ENCODE measurements at places on chromosomes 1 and 21.

DNA sequence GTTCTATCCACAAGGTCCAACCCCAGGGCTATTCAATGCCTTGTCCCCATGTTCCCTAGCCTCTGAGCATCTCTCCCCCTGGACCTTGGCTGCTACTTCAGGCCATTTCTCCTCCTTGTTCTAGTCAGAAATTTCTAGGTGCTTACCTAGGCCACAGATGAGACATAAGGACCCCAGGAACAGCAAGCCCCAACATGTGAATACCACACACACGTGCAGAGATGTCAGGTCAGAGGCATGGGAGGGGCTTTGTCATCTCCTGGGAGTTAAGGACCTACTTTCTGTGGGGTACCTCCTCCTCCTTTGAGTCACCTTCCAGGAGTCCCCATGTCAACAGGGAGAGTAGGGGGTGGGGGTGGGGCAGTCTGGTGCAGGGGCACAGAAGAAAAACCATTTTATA, 7.1 kb upstream of the RGS16 start:
- DNase-seq: no peak

- DNase-seq: no peak
Measured at GRCh38 chr21:31991356-31992331, 118.8 kb downstream of the HUNK start.

GRCh38 chr1:45822644-45823043, 19.2 kb downstream of the MAST2 start:
- DNase-seq: no peak

DNA sequence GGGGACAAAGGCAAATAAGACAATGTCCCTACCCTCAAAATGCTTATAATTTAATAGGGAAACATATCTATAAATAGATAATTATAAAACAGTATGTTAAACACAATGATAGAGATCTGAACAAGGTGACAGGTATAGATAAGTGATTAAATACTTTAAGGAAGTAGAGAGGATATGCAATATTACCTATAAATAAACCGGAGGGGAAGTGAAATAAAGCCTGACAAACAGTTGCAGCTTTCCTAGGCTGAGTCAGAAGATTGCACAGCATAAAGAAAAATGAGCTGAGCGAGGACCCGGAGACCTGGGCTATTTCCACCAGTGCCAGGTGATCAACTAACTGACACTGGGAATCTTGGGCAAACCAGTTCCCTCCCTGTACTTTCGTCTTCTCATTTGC, 11.5 kb upstream of the PSRC1 start:
- no peak for DNase-seq

- DNase-seq: no peak
Measured at GRCh38 chr1:86436041-86436440, 12.1 kb downstream of the CLCA2 start.

GRCh38 chr1:118918230-118918939, 69.8 kb downstream of the TBX15 start:
- DNase-seq: no peak

DNA sequence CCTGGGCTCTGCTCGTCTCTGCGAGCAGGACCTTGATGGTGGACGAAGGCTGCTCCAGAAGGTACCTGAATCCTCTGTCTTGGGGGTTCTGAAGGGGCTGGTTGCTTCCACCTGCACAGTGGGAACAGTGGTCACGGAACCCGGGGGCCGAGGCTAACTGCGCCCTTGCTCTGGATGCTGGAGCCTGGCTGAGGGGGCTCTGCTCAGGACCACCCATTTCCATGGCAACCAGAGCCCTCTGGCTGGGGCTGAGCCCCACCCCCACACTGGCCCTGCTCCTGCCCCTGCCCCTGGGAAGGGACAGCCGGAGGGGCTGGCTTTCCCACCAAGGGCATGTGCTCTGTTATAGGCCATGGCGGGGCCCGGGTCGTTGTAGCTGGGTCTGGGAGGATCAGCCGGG, 462.3 kb downstream of the PTPRU start:
- no peak for DNase-seq

DNA sequence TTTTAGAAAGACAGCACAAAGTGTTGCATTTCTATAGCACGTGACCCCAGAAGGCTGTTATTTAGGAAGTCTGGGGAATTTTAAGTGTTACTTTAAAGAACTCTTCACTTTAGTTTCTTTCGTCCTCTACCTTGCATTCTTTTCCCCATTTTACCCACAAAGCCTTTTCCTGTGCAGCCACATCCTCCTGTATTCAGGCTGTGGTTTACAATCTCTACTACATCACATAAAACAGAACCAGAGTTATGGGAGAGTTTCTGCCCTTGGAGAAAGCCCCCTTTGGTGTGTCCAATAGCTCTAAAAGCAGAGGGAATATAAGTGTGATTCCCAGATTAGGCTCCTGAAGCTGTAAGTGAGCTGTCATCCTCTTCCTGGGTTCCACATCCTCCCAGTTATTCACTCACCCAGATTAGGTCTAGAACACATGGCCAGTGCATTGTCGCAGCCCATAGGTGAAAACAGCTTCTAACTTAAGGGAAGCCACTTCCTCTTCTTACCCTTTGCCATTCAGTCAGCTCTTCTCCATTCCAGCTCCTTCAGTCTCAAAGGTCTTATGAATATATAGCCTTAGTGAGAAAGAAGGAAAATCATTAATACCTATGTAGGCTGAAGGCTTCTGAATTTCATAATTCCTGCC, 171.1 kb downstream of the PIGK start:
- no peak for DNase-seq

GRCh38 chr1:182035097-182035770, 26.3 kb downstream of the ZNF648 start:
- DNase-seq: no peak

GRCh38 chr1:175134500-175134899, 58.1 kb downstream of the KIAA0040 start:
- no peak for DNase-seq

GRCh38 chr21:42760951-42761751, 107.7 kb downstream of the PDE9A start:
- no peak for DNase-seq

- no peak for DNase-seq
Measured at GRCh38 chr1:93842750-93843500, 36.1 kb downstream of the DNTTIP2 start.

DNA sequence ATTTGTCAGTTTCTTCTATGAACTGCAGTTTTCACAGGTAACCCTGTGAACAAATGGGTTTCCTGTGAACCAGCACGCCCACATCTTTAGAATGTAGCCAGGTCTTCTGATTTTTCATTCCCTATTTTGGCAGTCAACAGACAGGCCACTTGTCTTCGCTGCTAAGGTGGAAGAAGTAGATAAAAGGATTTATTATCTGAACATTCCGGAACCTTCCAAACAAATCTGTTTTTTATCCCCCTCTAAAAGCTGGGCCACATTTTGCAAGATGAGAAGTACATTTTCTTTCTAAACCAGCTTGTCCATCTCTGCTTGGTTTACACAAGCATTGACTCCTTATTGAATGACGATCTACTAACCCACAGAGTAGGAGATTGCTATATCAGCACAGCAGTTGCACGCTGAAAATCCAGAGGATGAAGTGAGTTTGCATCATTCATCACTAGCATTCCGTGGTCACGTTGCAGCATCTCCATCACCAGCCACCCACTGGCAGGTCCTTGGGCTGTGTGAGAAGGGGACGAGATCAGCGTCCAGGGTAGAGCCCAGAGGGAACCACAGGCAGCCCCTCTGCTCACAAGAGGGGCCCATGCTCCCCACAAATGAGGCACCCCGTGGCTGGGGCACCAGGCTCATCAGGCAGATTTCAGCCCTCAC, 83.5 kb downstream of the TOMM20 start:
- no peak for DNase-seq

- DNase-seq: no peak
Measured at GRCh38 chr1:68495968-68496679, 758 bp downstream of the DEPDC1 start.

DNA sequence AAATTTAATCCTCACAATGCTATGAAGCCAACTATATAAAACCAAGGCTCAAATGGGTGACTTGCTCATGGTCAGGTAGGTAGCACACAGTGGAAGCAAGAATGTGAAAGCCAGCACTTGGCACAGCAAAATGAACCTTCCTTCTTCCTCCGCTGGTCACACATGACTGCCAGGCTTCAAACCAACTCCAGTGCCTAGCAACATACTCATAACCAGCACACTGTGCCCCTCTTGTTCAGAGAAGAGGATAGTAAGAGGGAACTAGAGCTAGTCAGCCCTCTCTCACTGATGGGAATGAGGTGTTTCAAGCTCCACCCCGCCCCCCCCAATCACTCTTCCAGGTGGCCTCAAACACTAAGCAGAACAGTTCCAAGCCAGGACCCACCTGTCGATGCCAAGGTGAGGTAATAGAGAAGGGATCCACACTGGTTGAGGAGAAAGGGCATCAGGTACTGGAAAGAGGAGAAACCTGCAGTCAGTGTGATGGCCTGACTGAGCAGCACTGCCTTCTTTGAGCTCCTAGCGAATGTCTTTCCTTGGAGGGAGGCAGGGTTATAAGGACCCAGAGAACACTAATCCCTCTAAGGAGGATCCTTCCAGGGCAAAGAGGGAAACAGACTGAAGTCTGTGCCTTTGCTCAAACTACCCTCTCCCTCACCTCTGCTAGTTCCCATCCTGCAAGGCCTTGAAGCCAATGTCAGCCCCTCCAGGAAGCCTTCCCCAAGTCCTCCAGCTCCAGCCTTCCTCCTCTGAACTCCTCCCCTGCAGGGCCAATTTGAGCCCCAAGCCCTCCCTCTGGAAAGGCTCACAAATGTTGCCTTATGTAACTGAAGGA, 1.2 kb downstream of the TMEM234 start:
- DNase-seq: no peak

- DNase-seq: no peak
Measured at GRCh38 chr1:50750021-50750619, 209.9 kb downstream of the FAF1 start.

GRCh38 chr1:65167586-65168242, 19.7 kb downstream of the AK4 start:
- no peak for DNase-seq

GRCh38 chr1:167146903-167147539, 53.1 kb downstream of the STYXL2 start:
- no peak for DNase-seq

GRCh38 chr1:66599899-66600737, 66.2 kb downstream of the SGIP1 start:
- DNase-seq: no peak

- DNase-seq: no peak
Measured at GRCh38 chr21:46051379-46051770, 46.5 kb upstream of the COL6A2 start.

GRCh38 chr1:2356911-2357845, 34.2 kb downstream of the MORN1 start:
- DNase-seq: no peak

- DNase-seq: no peak
Measured at GRCh38 chr1:225678545-225678944, 25.6 kb upstream of the ENAH start.

DNA sequence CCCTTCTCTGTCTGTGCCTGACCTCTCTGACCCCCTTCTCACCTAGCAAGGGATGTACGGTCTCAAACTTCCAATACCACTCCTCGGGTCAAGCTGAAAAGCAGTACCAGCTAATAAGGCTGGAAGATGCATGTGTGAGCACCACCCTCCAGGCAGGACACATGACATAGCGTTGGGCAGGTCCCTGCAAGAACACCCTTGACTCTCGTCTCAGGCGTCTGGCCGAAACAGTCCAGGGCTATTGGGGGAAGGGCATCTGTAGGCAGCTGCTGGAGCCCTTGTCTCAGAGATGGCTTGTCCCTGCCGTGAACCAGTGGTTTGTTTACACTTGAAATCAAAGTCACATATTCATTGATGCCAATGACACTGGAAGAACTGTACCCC, 56.5 kb downstream of the CD46 start:
- DNase-seq: no peak

- no peak for DNase-seq
Measured at GRCh38 chr1:31643976-31644559, 608 bp downstream of the PEF1 start.

- no peak for DNase-seq
Measured at GRCh38 chr1:29542548-29542947, 306.2 kb downstream of the PTPRU start.

DNA sequence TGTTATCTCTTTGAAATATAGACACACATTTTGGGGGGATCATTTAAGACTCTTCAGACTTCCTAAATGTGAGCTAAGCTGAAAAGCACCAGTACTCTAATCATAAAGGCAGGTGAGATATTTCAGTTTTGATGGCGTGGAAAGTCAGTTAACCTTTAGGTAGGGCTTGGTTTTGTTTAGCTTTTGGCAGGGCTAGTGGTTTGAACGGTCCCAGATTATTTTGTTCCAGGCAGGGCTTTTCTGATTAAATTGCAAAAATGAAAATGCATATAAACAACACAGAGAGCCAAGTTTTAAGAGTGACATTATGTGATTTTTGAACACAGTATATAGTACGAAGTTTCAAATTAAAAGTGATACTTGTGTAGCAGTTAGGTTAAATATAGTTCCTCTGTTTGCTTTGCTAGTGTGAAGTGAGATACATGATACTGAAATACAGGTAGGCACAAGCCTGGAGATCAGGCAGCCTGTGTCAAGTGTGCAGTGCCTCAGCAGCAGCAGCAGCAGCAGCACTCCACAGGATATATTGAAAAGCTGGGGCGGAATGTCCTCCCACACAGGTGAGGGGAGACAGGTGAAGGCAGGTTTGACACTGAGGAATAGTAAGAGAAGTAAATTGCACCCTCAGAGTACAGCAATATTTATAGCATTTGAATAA, 47.4 kb downstream of the CAMTA1 start:
- no peak for DNase-seq

DNA sequence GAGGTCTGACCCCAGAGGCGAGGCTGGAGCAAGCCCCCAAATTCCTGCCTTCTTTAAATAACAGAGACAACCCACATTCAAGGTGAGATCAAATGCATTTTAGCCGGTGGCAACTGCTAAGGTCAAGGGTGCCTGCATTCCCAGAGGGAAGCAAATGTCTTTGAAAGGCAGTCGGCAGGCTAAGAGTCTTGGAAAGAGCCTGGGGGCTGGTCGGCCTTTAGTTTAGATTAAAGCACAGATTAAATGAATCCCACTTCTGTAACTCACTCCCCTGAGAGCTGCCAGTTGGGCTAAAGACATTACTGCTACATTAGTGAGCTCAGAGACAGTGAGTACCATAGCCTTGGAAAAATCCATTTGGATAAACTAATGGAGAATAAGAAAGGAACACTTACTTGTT, 59.2 kb downstream of the HTR6 start:
- no peak for DNase-seq

- DNase-seq: peak; percentile 26
Measured at GRCh38 chr1:19800076-19800804, 524 bp upstream of the TMCO4 start.

- DNase-seq: no peak
Measured at GRCh38 chr1:30860320-30860652, 48.3 kb downstream of the SDC3 start.

- no peak for DNase-seq
Measured at GRCh38 chr1:226972931-226973330, 32.8 kb downstream of the COQ8A start.
